ENCODE measurements at places on chromosomes 3 and 15.

DNA sequence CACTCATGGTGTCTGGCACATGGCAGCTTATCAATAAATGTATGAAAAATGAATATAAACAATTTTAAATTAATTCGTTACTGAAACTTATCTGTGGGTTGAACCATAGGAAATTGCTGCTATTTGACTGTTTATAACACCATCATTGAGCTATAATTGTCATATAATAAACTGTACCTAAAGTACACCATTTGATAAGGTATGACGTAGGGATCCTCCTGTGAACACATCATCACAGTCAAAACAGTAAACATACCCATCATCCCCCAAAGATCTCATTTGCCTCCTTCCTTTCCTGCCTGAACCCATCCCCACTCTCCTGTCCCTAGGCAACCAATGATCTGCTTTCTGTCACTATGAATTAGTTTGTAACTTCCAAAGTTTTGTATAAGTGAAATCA is 151.0 kb upstream of the SLC2A2 start:
- DNase-seq: no peak

DNA sequence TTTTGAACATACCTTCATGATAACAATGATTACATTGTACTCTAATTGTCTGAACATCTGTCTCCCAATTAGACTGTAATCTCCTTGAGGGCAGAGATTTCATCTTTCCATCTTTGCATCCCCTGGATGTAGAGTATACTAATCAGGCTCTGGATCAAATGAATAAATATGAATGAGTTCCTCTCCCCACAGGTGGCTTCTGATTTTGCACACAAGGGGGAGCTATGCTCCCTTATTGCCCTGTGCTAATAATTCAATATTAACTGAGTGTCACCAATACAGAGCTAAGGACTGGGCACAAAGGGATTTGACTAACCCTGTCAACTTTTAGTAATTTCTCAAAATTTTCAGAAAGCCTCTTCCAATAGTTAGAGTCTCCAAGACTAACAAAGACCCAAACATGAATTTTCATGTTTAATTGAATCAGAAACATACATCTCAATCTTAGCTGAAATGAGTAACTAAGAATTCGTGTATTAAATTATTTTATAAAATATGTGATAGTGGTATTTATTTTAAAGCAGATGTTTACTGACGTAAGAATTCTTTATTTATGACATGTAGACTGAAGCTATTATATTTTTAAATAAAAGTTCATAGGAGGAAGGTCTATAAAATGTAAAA is 3.0 kb downstream of the DUOXA1 start:
- DNase-seq: no peak

- DNase-seq: no peak
These were observed 14.2 kb downstream of the SV2B start for GRCh38 chr15:91114301-91114700.

DNA sequence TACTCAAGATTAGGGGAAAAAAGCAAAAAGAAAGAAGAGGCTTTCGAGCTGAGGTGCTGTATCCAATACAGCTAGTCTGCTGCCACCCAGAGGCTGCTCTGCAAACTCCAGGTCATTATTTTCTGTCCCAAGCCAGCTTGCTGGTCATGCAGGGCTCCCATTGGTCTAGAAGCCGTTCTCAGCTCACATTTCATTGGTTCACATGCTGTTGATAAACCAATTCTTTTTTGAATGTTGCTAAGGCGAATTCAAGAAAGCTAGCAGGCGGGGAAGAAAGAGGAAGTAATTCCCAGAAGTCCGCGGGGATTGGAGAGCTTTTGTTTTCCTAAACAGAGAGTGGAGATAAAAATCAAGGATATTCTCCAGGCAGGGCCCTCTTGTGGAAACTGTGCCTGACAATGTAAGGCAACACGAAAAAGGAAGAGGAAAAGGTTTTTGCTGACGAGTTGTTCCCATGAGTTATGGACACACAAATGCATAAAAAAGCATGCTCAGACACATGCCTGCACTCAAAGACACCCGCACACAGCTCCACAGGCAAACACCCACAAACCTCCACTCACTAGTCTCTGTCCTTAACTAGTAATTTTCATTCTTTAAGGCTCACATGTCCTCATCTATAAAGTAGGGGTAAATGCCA is 33.4 kb downstream of the FSTL1 start:
- peak; percentile 92 for DNase-seq

- no peak for DNase-seq
These were observed 142.5 kb downstream of the XXYLT1 start for GRCh38 chr3:195128255-195129071.

DNA sequence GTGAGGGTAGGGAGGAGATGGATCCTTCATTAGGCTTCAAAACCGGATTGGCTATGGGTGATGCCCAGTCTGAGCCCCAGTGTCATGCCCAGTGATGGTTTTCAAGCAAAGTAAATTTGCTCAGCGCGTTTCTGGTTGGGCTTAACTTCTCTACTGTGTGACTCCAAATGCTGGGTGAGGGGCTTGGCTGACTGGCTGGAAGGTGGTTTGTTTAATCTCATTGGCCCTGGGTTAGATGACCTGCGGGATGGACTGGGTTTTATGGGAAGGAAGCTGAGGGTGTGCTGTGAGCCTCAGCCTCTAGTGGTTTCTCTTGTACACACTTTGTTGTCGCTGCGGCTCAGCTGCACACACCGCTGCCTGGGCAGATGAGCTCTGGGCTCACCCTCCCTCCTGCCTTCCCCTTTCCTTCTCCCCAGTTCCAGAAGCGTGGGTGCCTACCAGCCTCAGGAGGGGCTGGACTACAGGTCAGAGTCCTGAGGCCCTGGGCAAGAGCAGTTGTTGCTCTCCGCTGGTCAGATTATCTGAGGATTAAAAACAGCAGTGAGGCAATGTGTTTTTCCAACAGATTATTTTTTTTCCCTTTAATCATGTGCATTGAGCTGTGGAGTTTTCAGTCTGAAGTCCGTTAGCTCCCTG is 18.6 kb downstream of the PDIA5 start:
- DNase-seq: peak; percentile 66

DNA sequence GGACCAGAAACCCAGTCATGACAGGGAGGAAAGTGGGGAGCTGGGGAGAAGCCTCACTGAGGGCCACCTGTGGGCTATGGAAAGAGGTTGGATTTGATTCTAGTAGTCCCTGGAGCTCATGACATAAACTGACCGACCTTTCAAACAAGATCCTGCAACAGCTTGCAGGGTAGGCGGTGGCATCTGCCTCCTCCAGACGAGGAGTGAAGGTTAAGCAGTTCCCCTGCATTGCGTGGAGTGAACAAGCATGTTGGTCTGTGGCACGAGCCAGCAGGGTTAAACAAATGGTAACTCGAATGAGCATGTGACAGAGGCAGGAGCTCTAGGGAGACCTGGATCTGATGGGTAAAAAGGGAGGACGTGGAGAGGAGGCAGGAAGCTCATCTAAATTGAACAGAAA is 12.7 kb downstream of the TGM4 start:
- DNase-seq: no peak

DNA sequence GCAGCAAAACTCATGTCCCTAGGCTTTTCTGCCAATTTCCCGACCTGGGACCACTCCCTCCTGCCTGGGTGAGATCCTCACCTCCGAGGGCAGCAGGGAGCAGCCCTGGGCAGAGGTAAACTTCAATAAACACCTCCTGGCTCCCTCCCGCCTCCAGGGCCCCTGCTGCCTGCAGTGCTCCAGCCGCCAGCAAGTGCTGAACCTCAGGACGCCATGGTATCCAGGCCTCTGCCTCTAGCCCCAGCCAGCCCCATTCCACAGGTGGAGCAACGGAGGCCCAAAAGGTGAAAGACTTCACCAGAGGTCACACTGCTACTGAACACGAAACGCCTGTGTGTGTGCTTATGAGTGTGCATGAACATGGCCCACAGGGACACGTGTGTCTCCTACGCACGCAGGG is 59.9 kb upstream of the LINGO1 start:
- DNase-seq: no peak

DNA sequence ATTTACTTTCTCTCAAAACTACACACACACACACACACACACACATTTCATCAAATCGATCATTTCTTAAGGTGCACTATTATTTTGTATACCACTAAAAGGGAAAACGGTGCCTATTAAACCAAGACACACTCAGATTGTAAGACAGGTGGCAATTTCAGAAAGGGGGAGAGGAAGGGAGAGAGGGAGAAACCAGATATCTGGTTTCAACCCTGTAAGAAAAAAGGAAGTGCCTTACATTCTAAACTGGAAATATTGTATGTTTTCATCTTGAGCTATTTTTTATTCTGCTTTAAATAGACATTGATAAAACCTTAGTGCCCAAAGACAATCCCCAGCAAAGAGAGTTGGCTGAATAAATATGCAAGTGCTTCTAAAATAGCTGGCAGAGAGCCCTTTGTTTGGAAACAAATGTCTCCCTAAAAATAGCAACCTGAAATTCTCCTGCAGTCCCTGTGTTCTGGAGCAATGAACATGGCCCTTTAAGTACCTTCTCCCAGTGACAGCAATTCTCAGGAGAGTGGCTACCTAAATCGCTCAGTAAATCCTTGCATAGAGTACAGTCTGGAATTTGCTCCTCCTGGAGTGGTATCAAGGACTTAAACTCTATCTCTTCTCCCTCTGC is 85.7 kb downstream of the RARB start:
- no peak for DNase-seq

GRCh38 chr3:194871143-194871863 is 185.6 kb downstream of the FAM43A start:
- DNase-seq: no peak

DNA sequence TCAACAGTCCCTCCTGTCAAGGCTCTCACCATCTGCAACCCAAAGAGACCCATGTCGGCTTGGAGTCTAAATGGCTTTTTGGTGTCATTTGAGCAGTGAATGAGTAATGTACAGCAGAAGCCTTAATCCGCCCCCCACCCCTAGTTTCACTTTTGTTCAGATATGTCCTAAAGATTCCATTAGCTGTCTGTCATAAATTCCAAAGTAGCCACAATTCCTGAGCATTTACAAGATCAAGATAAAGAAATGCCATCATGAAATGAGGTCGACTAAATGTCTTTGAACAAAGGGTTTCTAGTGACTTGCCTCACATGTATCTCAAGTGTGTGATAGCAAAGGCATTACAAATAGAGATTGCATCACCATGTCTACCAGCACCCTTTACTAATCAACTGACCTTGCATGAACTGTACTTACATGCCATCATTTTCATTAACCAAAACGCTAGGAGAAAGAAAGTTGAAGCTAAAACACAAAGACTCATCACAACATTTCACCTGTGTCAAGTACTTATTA is 123.8 kb upstream of the PHLDB2 start:
- DNase-seq: no peak

- no peak for DNase-seq
These were observed 4.7 kb upstream of the DIS3L start for GRCh38 chr15:66288551-66289185.

- DNase-seq: no peak
These were observed 136.2 kb downstream of the EPHB1 start for GRCh38 chr3:134931045-134931785.

DNA sequence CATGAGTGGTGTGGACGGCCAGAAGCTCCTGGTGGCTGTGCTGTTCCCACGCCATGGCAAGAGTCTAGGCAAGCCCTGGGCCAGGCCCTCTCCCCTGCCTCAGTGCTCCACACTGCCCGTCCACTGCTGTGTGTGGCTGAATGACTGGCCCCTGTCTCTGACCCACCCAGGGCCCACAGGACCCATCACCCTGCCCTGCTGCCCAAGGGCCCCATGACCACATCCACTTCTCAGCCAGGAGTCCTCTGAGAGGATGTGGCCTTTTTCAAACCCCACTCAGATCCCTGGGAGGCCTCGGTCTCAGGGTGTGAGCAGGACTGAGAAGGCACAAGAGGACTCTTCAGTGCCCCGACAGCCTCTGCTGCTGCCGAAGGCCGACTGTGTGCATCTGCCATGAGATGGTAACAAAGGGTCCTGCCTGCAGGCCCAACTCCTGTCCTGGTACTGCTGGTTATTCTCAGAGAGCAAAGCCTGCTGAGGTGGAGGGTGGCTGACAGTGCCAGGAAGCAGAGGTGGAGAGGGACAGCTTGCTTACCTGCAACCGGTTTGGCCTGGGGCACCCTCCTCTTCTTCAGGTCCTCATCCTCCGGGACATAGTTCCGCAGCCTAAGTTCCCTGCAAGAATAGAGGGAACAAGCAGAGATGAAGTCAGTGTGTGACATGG is 47.5 kb downstream of the PTH1R start:
- no peak for DNase-seq

DNA sequence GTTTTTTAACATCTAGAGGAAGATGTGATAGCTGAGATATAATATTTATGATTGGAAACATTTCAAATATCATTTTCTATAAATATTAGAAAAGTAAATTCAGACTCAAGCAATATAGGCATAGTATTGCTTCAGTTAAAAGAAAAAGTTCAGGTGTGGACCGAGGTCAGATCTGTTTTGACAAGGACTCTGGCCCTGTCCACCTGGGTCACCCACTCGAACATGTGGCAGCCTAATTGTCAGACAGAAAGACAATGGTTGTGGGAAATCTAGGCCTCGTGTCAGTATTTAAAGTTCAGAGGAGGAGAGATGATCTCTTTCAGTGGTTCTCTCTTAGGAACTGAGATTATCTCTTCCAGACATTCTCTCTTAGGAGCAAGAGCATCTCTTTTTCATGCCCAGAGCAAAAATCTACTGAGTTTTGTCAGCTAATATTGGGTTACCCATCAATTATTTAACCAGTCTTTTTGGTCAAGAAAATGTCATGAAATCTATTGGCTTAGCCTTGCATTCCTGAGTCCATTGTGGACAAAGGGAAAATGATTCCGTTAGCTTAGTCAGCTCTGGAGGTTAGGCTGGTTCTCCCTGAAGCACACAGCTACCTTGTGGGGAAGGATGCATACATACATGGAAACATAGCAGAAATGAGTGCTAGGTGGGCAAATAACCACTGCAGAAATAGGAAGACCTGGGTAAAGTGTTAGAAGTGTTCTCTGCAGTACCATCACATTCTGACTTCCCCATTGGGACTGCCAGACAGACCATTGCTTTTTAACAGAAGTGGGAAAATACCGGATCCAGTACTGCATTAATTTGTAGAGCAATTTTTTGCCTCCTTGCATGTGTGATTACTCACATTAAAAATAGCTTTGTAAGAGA is 343.3 kb downstream of the GRM7 start:
- no peak for DNase-seq

Measured in GF-D8 (cell line).